Mesothelial cell of epicardium (in vitro differentiated cells): ENCODE measurements at places on chromosomes 2 and 18.

GRCh38 chr2:70471129-70471528, 82.5 kb downstream of the TGFA start:
- DNase-seq = no peak

GRCh38 chr18:46892842-46893241, 24.5 kb downstream of the PIAS2 start:
- DNase-seq = no peak

GRCh38 chr2:10327896-10328669, 25.4 kb downstream of the HPCAL1 start:
- DNase-seq = no peak

DNA sequence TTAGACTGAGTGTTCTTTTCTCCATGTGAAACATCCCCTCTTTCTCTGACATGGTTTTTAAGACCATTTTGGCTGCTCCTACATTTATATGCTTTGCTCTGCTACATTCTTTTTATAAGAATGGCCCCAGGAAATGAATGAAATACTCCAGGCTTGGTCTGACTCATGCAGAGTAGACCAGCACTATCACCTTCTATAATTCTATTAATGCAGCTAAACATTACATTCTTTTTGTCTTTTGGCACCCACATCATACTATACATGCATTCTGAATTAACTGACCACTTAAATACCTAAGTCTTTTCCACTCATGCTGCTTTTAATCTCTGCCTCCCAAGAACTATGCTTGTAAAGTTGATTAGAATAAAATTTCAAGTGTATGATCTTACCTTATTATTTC, 94.1 kb downstream of the AAK1 start:
- no peak for DNase-seq
